Mucosa of descending colon (tissue), 3 donors: ENCODE measurements at places on chromosomes 7 and 10.

DNA sequence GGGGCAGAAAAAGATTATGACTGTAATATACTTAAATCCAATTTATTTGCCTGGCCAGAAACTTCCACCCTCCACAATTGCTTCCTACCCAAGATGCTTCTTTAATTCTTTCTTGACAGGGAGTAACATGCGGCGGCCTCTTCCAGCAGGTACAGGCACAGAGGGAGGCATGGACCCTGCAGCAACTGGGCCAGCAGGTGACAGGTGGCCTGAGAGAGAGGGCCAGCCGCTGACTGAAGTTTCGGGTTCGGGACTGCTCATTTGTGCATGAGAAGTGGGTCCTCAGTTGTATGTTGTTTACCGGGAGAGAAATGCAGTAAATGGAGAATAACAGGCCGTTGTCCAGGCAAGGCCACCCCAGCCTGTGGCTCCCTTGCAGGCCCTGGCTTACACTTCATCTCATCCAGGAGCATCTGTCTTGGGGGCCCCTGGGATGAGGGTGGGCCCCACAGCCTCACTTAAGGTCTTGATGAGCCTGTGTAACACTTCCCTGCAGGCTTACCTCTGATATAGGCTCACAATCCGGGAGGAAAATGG lies 72.5 kb downstream of the C10orf143 start:
- DNase-seq, result no peak

DNA sequence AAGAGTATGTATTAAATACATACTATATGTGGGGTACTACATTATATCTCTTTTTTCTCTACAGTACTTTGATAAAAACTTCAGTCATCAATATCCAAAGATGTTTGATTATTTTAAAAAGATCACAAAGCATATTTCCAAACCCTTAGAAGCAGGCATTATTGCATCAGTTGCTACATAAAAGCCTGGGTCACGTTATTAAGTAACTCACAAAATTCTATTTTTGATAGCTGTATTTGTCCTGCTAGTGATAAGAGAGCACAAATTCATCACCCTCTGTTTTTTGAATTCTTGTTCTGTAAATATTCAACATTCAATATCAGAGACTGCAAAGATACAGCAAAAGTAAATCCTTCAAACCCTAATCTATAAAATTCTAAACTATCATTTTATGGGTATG lies 30.0 kb downstream of the A1CF start:
- DNase-seq, result no peak

DNA sequence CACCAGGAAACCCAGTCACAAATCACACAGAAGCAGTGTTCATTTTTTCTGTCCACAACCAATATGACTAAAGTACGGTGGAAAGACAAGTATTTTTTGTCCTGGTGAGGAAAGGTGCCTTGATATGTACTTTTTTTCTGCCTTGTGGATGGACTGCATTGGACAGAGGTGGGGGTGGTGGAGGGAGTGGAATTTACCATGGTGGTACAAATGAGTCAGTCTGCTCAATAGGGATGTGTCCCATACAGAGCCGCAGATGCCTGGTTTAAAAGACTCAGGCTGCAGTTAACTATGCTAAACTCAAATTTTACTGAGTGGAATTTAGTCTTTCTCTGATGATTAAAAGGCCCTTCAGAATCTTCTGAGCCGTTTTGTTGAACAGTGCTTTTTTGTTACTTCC lies 674.5 kb upstream of the GALNT17 start:
- no peak for DNase-seq

DNA sequence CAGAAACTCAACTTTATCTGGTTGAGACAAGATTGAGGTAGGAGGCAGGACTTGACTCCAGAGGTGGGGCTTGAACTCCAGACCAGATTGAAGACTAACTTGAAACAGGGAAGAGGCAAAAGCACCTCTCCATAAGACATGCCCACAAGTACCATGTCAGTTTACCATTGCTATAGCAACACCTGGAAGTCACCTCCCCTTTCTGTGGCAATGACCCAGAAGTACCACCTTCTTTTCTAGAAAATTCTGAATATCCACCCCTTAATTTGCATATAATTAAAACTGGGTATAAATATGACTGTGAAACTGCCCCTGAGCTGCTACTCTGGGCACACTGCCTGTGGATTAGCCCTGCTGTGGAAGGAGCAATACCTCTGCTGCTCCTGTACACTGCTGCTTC lies 4.9 kb upstream of the TOMM7 start:
- DNase-seq, result no peak
